ENCODE measurements at places on chromosomes 7 and 10.

- no peak for DNase-seq
Measured at GRCh38 chr7:50182759-50183158, 89.7 kb upstream of the ZPBP start.

GRCh38 chr10:44787480-44788075 lies 123.6 kb upstream of the TMEM72 start:
- DNase-seq: no peak

DNA sequence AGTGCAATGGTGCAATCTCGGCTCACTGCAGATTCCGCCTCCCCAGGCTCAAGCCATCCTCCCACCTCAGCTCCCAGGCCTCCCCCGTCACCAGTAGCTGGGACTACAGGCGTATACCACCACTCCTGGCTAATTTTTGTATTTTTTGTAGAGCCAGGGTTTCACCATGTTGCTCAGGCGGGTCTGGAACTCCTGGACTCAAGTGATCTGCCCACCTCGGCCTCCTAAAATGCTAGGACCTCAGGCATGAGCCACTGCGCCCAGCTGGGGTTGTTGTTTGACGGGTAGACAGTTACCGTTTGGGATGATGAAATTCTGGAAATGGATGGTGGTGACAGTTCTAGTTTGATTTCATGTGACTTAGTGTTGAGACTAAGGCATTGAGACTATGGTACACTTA lies 15.3 kb downstream of the CALML3 start:
- DNase-seq: no peak

- no peak for DNase-seq
Measured at GRCh38 chr10:128062881-128063563, 63.2 kb downstream of the MKI67 start.

Measured in stimulated activated CD8-positive, alpha-beta memory T cell treated with anti-CD3 and anti-CD28 coated beads, Interleukin-7, amount 100 ng/mL, for 1 hour (primary cell).